ENCODE measurements at places on chromosomes 2 and 18.

DNA sequence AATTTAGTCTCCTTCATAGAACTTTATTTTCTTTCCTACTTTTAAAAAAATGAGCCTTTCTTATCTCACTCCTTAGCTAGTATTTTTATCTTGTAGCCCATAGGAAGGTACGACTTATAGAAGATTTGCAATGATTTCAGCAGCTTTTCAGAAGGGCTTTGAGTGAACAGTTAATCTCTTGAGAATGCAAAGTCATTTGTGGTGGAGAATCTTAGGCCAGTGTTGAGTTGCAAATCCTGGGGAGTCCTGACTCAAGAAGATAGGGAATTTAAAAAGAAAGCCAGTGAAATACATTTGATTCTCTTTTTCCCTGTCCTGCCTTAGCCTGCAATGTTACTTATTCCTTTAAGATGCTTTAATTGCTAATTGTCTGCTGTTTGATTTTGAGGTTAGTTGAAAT lies 33.6 kb downstream of the LYPD6 start:
- DNase-seq, result peak; percentile 28

DNA sequence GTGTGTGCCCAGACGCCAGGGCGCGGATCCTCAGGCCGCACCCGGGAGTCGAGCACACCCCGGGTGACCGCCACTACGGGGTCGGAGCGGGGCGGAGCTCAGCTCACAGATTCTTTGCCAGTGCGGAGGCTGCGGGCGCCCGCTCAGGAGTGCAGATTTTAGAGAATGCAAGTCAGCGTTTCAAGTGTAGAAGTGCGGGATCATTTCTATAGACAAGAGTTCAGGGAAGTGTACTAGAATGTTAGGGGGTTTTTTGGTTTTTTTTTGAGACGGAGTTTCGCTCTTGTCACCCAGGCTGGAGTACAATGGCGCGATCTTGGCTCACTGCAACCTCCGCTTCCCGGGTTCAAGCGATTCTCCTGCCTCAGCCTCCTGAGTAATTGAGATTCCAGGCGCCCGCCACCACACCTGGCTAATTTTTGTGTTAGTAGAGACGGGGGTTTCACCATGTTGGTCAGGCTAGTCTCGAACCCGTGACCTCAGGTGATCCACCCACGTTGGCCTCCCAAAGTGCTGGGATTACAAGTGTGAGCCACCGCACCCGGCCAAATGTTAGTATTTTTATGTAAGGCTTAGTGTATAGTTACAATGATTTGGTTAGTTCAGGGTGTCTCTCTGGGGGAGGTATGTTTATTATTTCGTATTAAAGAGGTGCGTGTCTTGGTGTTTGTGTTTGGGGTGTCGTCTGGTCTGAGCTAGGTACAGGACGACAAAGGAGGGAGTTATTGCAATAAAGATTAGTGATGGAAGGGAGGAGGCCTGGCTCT lies 619 bp upstream of the FAM168B start:
- DNase-seq, result no peak

- DNase-seq, result no peak
Measured at GRCh38 chr2:55430211-55430975, 10.7 kb upstream of the CCDC88A start.

- peak; percentile 30 for DNase-seq
Measured at GRCh38 chr2:56464613-56465012, 280.8 kb downstream of the CCDC85A start.

GRCh38 chr2:3195641-3196476 lies 181.8 kb downstream of the EIPR1 start:
- DNase-seq, result no peak

DNA sequence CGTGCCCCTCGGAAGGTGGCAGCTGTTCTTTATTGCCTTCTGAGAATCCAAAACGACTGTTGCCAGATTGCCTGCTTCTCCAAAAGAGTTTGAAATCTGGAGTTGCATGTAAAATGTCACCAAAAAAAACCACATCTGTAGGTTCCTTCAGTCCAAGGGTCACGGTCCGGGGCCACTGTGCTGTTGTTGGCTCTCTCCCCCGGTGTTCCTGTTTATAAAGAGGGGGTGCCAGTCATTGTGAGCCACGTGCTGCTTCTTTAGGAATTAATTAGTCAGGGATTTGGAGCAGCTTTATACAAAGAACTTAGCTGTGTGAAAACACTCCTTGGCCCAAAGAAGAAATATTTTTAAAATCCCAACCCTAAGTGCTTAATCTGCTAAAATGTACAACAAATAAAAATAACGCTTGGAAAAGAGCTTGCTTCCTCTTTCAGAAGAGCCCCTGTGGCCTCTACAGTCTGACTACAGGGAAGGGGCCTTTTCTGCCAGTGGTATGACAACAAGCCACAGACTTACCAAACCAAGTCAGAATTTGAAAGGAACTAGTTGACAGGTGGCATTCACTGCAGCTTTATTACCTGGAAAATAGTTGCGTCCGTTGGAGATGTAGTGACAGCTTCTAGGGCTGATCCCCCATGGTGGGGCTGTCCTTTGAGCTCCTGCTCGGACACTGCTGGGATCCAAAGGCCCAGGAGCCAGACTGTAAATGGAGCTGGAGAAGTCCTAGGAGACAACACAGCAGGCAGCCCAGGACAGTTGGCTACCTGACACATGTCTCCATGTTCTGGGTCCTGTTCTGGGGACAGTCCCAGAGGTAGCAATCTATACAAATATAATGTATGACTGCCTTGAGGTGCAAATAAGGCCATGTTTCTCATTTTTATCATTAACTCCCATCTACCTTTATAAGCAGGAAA lies 84.5 kb upstream of the SLC1A4 start:
- DNase-seq, result no peak

- DNase-seq, result peak; percentile 68
Measured at GRCh38 chr2:53129851-53130250, 637.8 kb upstream of the CHAC2 start.

DNA sequence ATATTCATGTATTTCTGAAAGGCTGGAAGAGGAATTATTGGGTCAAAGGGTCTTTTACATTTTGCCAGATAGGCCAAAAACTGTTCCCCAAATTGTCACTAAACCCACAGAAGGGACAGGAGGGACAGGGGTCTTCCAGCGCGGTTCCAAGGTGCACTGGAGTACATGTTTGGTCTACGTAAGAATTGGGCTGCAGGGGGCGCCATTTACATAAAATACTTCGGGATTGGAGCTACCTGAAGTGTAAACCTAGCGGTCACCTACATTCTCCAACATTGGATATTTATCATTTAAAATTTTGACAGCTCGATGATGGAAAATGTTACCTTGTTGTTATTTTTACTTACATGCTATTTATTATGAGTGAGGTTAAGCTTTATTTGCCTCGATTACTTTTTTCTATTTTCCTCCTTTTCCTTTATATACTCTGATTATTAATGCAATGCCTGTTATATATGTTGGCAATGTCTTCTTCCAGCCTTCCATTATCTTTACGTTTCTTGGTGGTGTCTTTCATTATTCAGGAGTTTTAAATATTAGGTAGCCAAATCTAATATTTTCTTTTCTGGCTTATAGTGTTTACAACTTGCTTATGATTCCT lies 43.0 kb upstream of the RAB6C start:
- DNase-seq, result no peak

GRCh38 chr2:74812787-74813590 lies 20.9 kb upstream of the HK2 start:
- DNase-seq, result no peak

DNA sequence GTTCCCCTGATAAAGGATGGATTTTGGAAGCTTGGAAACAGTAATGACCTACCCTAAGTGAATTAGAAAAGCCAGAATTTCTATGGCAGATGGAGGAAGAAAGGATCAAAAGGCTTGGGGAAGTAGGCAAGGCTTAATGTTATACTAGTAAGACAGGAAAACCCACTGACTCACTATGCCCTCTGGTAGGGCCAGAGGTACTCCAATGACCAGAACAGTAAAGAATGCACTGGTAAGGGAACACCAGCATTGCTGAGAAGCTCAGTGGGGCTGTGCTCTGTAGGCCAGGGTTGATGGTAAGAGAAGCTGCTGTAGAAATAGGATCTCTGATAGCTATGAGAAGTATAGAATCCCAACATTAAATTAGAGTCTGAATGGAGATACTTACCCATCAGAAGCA lies 126.4 kb downstream of the GFPT1 start:
- DNase-seq, result no peak

DNA sequence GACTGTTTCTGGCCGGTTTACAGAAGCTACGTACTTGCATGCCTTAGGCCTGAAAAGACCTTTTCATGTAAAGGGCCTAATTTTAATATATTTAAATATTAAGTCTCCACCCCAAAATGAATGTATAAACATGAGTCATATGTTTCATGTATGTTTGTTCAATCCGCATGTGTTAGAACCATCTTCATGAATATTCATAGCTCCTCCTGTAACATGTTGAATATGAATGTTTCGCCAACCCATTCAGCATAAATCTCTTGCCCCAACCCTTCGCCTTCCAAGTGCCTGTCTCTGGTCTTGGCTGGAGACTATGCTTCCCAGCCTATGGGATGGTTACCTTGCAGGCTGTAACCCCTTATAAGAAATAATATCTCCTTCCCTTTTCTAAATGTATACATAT lies 212.5 kb downstream of the SCG2 start:
- DNase-seq, result no peak

- no peak for DNase-seq
Measured at GRCh38 chr18:69588301-69588700, 187.6 kb downstream of the DOK6 start.

- no peak for DNase-seq
Measured at GRCh38 chr2:165678882-165679281, 115.2 kb downstream of the GALNT3 start.

DNA sequence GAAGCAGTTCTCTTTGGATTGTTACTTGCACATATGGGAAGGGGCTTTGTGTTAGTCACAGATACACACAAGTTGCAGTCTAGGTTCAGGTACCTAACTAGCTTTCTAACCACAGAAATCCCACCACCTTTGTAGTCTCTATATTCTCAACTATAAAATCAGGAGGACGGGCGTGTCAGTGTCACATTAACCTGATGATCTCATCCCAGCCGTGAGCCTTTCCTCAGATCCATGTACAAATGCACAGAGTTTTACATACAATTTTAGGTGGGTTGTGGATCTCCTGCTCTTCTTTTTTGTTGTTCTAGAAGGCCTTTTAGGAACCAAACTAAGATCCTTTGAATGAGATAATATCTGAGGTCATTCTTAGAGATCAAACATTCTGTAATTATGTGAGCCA lies 94.0 kb downstream of the ZNF532 start:
- DNase-seq, result no peak

- no peak for DNase-seq
Measured at GRCh38 chr2:238320648-238321281, 447 bp downstream of the TRAF3IP1 start.

DNA sequence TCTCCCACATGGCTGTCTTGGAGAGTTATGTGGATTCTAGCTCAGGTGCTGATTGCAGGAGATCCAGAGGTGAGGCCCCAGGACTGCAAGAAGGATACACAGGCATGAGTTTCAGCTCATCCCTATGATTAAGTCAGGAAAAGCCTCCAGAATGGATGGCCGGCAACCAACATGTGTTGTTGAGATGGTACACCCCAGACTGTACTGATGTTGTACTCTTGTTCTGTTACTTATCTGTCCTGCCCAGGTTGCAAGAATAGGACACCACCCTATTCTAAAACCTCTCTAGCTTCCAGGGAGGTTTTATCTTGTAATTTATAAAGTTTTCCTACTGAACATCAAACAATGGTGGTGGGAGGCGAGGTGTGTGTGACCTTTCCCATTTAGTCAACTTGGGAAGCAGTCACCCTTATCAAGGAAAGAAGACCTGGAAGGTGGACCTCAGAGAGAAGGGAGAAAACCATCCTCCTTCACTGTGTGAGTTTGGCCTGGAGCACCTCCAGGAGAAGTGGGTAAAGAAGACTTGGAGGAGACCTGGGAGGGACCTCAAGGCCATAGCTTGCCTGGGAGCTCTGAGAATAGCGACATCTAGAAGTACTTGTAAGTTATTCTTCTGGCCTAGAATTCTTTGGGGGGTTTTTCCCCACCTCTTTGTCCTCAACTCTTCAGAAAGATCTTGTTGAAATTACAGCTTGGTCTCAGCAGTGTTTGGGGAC lies 8.6 kb downstream of the FAM124B start:
- DNase-seq, result no peak

GRCh38 chr2:204049635-204050034 lies 113.1 kb downstream of the ICOS start:
- DNase-seq, result no peak

DNA sequence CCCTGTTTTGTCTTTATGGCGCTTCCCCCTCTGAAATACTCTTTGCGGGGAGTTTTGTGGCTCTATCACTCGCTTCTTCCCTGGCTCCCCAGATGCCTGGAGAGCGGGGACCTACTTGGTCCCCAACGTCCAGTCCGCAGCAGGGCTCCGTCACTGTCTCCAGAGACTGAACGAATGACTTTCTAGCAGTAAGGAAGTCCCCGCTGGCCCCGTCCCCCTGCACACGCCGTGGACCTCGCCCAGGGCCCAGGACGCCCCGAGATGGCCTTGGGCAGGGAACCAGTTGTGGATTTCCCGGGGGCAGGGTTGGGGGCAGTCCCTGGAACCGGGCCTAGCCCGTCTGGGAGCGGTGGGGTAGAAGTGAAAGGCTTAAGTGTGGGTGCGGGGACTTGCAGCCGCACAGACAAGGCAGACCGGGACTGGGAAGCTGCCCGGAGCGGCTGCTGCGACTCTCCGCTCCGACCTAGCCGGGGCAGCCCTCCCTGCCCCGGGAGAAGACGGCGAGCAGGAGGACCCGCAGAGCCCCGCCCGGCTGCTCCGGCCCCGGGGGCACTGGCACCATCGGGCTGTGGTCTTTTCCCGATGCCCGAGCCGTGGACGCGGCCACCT lies 821 bp upstream of the EPHA4 start:
- peak; percentile 39 for DNase-seq

DNA sequence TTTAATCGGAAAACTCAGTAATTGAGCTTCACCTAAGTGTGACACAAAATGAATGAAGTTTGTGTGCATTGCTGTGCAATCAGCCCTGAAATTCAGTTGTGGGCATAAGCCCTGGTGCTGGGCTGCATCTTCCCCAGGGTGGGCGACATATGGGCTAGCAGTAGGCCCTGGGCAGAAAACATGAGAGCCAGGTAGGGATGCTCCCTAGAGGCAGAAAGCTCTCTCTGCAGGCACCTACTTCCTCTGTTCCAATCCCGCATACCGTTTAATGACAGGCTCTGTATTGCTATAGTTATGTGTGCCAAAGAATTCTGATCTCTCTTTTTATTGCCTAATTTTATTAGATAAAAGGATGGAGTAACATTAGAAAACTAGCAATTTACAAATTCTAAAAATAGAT lies 456.7 kb downstream of the NRXN1 start:
- no peak for DNase-seq

DNA sequence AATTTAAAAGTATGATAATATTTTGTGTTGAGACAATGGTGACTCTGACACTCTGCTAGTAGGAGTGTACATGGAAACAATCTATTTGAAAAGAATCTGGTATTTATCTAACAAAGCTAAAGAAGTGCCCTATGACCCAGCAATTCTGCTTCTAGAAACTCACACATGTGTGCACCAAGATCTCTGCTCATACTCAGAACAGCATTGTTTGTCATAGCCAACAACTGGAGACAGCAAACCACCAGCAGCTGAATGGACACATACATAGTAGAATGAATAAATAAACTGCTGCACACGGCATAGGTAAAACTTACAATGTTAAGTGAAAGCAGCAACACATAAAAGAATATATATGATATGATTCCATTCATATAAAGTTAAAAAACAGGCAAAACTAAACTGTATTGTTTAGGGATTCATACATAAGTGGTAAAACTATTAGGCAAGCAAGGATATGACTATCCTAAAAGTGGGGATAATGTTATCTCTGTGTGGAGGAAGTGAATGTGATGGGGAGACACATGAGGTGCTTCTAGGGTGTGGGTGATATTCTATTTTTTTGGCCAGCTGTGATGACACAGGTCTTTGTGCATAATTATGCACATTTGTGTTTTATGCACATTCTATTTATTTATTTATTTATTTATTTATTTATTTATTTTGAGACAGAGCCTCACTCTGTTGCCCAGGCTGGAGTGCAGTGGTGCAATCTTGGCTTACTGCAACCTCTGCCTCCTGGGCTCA lies 71.1 kb downstream of the RFTN2 start:
- no peak for DNase-seq
